ENCODE measurements at places on chromosomes 12 and 14.

DNA sequence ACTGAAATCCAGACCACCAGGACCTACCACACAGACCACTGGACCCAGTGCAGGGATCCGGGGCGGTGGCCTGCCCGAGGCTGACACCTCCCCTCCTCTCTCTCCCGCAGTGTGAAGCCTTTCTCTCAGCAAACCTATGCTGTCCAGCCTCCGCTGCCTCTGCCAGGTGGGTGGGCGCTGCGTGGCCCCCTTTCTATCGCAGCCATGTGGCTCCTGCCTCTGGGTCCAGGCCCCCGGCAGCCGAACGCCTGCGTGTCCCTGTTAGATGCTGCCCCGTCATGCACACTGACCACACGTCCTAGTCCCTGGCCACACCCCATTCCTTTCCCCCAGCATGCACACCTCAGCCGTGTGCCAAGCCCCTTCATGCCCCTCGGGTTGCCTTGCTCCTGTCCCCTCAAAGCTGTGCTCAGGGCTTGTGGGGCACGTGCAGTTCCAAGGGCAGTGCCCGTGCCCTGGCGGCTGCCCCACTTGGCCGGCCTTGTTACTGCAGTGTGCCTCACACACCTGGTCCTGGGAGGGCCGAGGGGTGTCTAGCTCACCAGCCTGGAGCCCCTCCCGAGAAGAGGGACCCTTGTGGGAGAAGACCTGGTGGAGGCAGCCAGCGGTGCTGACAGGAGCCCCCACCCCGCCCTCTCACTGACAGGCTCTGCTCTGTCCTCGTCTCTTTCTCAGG, 58.0 kb upstream of the TSPAN9 start:
- no peaks in the 10 kb centered on the region for H3K4me1 ChIP-seq
- no peaks in the 10 kb centered on the region for H3K27me3 ChIP-seq
- H3K4me3 ChIP-seq: no peak overlapping the region
- DNase-seq: no peak
- H3K36me3 ChIP-seq: no peaks in the 10 kb centered on the region

DNA sequence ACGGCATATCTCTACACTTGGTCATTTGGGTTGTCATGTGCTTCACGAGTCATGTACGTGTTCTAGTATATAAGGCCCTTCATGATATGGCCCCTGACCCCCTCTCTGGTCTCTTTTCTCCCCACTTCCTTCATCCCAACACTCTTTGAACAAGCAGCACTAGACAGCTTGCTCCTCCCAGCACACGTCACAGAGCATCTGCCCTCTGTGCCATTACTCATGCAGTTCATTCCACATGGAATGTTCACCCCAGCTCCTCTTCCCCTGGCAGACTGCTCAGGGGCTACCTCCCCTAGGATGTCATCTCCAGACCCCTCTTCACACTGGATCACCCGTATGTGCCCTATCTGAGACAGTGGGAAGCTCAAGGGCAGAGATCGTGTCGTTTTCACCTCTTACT, 14.1 kb upstream of the LRP1-AS start:
- H3K27me3 ChIP-seq: no peaks in the 10 kb centered on the region
- no peak for DNase-seq
- no peaks in the 10 kb centered on the region for H3K4me1 ChIP-seq
- no peak overlapping the region for H3K4me3 ChIP-seq

DNA sequence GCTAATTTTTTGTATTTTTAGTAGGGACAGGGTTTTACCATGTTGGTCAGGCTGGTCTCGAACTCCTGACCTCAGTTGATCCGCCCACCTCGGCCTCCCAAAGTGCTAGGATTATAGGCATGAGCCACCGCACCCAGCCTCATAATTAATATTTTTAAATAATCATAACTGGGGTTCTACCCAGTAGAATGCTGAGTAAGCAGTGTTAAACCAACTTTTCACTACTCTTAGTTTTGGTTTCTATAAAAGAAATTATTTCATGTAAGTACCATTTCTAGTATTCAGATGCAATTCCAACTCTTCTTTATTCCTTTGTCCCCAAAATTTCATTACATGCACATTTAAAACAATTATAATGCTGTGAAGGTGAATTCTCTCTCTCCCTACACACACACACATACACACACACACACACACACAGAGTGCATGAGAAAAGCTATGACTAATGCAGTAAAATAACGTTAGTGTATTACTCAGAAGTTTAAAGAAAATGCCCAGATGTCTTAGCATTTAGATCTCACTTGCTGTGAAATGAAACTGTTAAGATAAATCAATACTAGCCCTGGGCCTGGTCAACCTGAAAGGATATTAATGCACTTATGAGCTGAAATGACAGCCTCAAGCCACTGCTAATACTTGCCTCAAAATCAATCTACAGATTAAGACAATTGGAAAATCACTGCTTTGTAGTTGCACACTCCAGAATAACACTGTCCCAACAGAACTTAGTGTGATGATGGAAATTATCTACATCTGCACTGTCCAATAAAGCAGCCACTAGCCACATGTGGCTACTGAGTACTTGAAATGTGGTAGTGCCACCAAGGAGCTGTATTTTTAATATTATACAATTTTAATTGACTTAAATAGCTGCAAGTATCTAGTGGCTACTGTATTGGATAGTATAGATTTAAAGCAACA, 36.0 kb downstream of the PTPN21 start:
- H3K27ac ChIP-seq: no peak overlapping the region
- no peak overlapping the region for H3K4me3 ChIP-seq
- H3K4me1 ChIP-seq: no peaks in the 10 kb centered on the region
- H3K27me3 ChIP-seq: peaks cover 15% of the 10 kb centered on the region
- H3K36me3 ChIP-seq: no peaks in the 10 kb centered on the region

DNA sequence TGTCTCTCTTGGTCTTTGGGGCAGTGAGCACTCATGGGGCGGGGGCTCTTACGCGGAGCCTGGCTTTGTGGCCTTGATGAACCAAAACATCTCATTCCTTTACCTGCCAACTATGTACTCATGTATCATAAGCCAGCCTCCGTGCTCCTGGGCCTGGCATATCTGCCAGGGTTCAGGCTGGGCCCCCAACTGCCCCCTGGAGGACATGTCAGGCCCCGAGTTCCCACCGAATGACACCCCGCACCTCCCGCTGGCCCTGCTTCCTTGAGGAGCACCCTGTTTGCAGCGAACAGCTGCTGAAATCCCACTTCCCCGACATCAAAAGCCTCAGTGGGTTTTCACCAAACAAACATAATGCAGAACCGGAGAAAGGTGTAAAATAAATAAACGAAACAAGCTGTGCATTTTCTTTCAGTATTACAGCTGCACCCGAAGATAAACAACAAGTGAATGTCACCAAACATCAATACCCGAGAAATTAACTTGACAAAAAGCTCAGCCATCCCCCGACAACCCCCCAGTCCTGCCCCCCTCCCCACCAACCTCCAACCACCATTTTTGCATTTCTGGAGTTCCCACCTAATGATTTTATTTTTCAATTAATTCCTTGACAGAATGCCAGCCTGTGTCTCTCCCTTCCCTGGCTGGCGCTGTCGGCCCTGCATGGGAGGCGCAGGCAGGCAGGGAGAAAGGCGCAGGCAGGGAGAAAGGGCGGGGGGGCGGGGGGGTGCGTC, 139.2 kb downstream of the RBM19 start:
- H3K36me3 ChIP-seq: no peaks in the 10 kb centered on the region
- no peaks in the 10 kb centered on the region for H3K27me3 ChIP-seq
- no peak for DNase-seq
- H3K4me1 ChIP-seq: no peaks in the 10 kb centered on the region
- no peak overlapping the region for H3K27ac ChIP-seq

DNA sequence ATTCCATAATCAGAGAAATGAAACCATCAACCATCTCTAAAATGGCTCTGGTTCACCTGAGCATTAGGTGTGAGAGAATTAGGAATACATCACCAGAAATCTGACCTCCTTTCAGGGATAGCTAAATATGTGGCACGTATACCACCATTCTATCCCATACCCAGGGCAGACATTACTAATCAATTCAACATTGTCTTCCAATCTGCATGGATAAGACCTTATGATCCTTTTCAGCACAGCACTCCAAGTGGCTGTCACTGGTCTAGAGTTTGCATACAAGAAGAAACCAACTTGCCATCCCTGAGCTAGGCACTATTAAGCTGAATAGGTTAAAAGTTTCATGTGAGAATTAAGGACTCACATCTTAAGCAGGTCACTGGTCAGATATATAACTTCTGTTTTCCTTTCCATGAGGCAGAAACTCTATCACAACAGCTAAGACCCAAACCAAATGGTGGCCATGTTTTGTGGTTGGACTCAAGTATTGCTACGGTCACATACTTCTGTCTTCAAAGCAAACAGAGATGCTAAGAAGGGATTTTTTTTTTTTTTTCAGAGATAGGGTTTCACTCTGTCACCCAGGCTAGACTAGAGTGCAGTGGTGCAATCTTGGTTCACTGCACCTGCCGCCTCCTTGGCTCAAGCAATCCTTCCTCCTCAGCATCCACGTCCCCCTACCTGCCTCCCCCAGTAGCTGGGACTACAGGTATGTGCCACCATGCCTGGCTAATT, 249.0 kb downstream of the DPF3 start:
- peaks cover 3% of the 10 kb centered on the region for H3K27me3 ChIP-seq
- H3K4me3 ChIP-seq: no peak overlapping the region
- H3K36me3 ChIP-seq: no peaks in the 10 kb centered on the region
- H3K4me1 ChIP-seq: no peaks in the 10 kb centered on the region

GRCh38 chr12:94663702-94664101, 13.3 kb upstream of the TMCC3 start:
- no peak overlapping the region for H3K4me3 ChIP-seq
- no peaks in the 10 kb centered on the region for H3K36me3 ChIP-seq
- no peak overlapping the region for H3K27ac ChIP-seq
- no peak for DNase-seq

DNA sequence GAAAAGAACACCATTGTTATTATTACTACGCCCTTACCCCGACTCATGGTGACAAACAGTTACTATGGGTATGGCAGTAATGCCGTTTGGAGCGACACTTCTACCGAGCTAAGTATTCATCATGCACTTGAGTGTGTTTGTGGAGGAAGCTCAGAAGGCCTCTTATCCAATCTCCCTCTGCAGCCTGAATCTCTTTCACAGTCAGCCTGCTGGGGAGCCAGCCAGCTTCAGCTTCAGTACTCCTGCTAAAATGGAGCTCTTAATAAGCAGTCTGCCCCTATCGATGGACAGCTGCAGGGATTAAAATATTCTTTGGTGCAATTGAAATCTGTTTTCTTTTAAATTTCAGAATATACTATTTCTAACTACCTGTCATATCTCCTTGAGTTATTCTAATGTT, 24.7 kb upstream of the ATP5MC2 start:
- H3K27me3 ChIP-seq: peaks cover 49% of the 10 kb centered on the region
- peaks cover 14% of the 10 kb centered on the region for H3K4me1 ChIP-seq
- no peak for DNase-seq
- no peak overlapping the region for H3K4me3 ChIP-seq
- H3K27ac ChIP-seq: no peak overlapping the region

GRCh38 chr12:23426328-23426727, 523.1 kb downstream of the SOX5 start:
- H3K27me3 ChIP-seq: no peaks in the 10 kb centered on the region
- no peak overlapping the region for H3K4me3 ChIP-seq
- no peak for DNase-seq
- H3K27ac ChIP-seq: no peak overlapping the region

GRCh38 chr14:51529736-51530135, 122.0 kb upstream of the FRMD6 start:
- H3K4me1 ChIP-seq: no peaks in the 10 kb centered on the region
- peaks cover 4% of the 10 kb centered on the region for H3K27me3 ChIP-seq
- no peak overlapping the region for H3K4me3 ChIP-seq
- no peak overlapping the region for H3K27ac ChIP-seq

GRCh38 chr12:74984631-74985030, 225.0 kb downstream of the KCNC2 start:
- no peaks in the 10 kb centered on the region for H3K4me1 ChIP-seq
- H3K27me3 ChIP-seq: no peaks in the 10 kb centered on the region
- H3K27ac ChIP-seq: no peak overlapping the region
- no peak overlapping the region for H3K4me3 ChIP-seq
- no peaks in the 10 kb centered on the region for H3K36me3 ChIP-seq

- no peak overlapping the region for H3K4me3 ChIP-seq
- no peaks in the 10 kb centered on the region for H3K36me3 ChIP-seq
- H3K27ac ChIP-seq: no peak overlapping the region
- H3K27me3 ChIP-seq: peaks cover 6% of the 10 kb centered on the region
- no peaks in the 10 kb centered on the region for H3K4me1 ChIP-seq
- DNase-seq: no peak
Observed at GRCh38 chr12:2234091-2234490, 181.3 kb downstream of the CACNA1C start.

DNA sequence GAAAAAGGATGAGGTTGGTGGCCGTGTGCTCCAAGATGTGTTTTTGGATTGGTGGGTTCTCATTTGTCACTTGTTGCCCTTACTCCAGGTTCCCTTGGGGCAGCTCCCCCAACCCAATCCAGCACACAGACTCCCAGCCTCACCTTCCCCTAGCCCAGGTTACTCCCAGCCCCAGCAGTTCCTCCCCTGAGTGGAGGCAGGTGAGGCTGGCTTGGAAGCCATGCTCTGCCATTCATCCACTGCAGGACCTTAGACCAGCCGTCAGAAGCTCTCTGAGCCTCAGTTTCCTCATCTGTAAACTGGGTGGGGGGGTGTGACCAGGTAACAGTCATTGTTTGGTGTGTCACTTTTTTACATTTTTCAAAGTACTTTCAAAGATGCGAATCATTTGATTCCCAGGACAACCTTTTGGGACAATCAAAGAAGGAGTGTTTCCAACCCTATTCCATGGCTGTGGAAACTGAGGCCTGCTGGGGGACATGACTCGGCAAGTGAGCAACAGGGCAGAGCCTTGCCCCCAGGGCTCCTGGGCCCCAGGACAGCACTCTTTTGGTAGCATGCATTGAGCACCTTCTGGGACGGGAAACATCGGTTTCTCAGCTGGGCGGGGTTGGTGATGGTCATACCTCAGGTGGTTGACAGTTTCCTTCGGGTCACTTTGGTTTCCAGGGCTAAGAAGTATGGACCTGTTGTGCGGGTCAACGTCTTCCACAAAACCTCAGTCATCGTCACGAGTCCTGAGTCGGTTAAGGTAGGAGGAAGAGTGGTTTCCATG, 7.2 kb downstream of the CYP46A1 start:
- H3K36me3 ChIP-seq: no peaks in the 10 kb centered on the region
- peaks cover 8% of the 10 kb centered on the region for H3K27me3 ChIP-seq
- H3K27ac ChIP-seq: no peak overlapping the region
- no peak for DNase-seq
- H3K4me1 ChIP-seq: peaks cover 5% of the 10 kb centered on the region

DNA sequence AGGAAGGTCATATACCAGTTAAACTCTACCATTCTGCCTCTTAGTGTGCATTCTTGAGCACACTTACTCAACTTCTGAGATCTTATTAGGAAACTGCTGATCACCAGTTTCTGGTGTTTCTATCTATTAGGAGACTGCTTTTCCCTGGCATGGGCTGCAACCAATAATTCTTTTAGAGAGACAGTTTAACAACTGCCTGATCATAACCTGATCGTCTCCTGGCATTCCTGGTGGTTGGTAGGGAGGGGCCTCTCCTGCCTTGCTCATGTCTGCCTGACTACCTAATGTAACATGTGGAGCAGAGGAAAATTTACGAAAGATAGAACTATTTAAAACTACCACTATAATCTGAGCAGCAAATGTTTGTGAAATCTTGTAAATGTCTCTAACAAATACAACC, 75.3 kb upstream of the MGAT4C start:
- H3K27me3 ChIP-seq: no peaks in the 10 kb centered on the region
- H3K27ac ChIP-seq: no peak overlapping the region
- H3K36me3 ChIP-seq: no peaks in the 10 kb centered on the region
- H3K4me3 ChIP-seq: no peak overlapping the region

All from CD4-positive, CD25-positive, alpha-beta regulatory T cell (primary cell).